Upper lobe of right lung (tissue), 1 donor: ENCODE measurements at places on chromosomes 4 and X. TPM values are rescaled to one million over a fixed set of nuclear protein-coding genes. Genes with fewer than 3 reads are reported as not detected.

The FOXR2 gene
- not detected for total RNA-seq

- peaks cover 32% of the 10 kb centered on the region for H3K36me3 ChIP-seq
- no peak overlapping the region for H3K4me3 ChIP-seq
- no peaks in the 10 kb centered on the region for H3K27me3 ChIP-seq
- H3K27ac ChIP-seq, result no peak overlapping the region
- peaks cover 16% of the 10 kb centered on the region for H3K4me1 ChIP-seq
Observed at GRCh38 chr4:3527914-3528876, 4.0 kb downstream of the LRPAP1 start.

DNA sequence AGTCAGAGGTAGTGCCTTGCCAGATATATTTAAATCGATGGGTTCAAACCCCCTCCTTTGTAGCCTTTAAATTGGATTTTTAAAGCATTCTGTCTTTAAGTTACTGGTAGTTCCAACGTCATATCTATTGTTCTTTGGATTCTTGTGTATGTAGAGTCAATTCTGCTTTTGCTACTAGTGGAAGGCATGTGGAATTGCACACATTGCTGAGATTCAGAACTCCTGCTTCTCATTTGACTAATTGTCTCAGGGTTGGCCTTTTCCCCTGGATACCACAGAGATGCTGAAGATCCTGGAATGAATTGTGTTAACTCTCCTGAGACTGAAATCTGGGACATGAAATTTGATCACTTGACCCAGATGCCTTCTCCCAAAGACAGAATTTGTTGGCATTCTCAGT, 328.3 kb upstream of the RPS6KA3 start:
- H3K4me3 ChIP-seq, result no peak overlapping the region
- H3K27ac ChIP-seq, result no peak overlapping the region

DNA sequence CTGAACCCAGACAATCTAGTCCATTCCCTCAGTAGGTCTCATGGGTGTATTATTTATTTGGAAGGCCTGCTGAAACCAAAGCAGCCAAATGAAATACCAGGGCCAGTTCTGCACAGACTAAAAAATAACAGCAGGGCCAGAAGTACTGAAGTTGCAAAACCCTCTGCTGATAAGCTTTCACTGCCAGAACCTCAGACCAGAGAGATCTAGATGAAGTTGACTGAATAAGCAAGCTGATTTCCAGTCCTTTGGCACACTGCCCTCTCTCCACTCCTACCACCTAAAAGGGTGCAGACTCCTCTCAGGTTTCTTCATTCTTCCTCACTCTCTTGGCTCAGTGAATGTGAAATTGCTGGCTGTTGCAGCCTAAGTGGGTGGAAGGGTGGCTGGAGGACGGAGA, 276.7 kb upstream of the KLF3 start:
- H3K4me1 ChIP-seq, result peaks cover 23% of the 10 kb centered on the region
- H3K27me3 ChIP-seq, result no peaks in the 10 kb centered on the region
- H3K27ac ChIP-seq, result no peak overlapping the region
- DNase-seq, result peak; percentile 74
- no peaks in the 10 kb centered on the region for H3K36me3 ChIP-seq

DNA sequence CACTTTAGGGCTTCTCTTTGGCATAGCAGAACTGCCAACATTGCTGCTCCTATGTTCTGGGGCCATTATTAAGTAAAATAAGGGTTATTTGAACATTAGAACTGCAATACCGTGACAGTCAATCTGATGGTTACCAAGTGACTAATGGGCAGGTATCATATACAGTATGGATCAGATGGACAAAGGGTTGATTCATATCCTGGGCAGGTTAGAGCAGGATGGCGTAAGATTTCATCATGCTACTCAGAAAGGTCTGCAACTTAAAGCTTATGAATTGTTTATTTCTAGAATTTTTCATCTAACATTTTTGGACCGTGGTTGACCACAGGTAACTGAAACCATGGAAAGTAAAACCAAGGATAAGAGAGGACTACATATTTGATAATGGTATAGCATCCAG, 40.9 kb downstream of the BRCC3 start:
- no peak overlapping the region for H3K4me3 ChIP-seq
- no peak for DNase-seq
- no peaks in the 10 kb centered on the region for H3K27me3 ChIP-seq
- H3K36me3 ChIP-seq, result no peaks in the 10 kb centered on the region

The NPY1R gene
- total RNA-seq, result 4.6 TPM

DNA sequence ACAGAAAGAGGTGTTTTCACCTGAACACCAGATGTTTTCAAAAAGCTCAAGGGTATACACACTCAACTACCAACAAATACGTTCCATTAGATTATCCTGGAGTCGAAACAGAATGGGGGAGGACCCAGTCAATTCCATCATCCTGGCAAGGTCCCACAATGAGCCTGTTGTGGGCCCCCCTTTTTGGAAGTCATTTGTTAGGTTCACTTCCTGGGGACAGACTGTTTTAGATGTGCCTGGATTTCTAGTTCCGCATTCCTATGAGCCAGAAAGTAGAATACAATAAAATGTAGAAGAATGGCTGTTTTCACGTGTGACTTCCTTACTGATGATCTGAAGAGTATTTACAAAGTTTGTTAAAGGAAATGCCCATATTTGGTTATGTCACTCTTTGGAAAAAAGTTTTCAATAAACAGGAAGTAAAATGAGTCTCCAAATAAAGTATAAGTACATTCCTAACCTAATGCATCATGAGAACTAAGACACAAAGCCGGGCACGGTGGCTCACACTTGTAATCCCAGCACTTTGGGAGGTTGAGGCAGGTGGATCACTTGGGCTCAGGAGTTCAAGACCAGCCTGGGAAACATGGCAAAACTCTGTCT, 192.5 kb downstream of the MAML3 start:
- H3K27ac ChIP-seq, result peak overlapping the region; percentile 5
- H3K27me3 ChIP-seq, result no peaks in the 10 kb centered on the region
- H3K4me1 ChIP-seq, result peaks cover 25% of the 10 kb centered on the region
- no peak overlapping the region for H3K4me3 ChIP-seq
- H3K36me3 ChIP-seq, result no peaks in the 10 kb centered on the region
- DNase-seq, result no peak

DNA sequence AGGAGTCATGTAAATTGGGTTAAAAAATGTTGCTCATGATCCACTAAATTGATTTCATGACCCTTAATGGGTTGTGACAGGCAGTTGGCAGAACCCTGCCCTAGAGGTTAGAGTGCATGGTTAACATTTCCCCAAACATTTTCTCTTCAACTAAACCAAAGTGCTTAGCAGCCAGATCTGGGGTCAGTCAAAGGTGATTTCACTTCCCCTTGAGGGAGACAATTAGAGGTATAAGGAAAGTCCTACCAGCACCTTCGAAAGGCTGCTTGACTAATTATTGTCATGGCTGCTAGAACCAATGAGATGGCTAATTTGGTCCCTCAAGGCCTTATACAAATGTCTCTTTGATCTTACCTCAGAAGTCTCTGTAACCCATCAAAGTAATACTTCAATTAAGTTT, 30.9 kb upstream of the INTS6L start:
- H3K36me3 ChIP-seq, result no peaks in the 10 kb centered on the region
- no peaks in the 10 kb centered on the region for H3K4me1 ChIP-seq
- no peaks in the 10 kb centered on the region for H3K27me3 ChIP-seq
- H3K4me3 ChIP-seq, result no peak overlapping the region
- DNase-seq, result no peak
